Activated CD4-positive, alpha-beta T cell treated with anti-CD3 and anti-CD28 coated beads, Interleukin-2, amount 50 U/mL, for 24 hours (primary cell): ENCODE measurements at places on chromosomes 3 and 15.
A peak's percentile ranks its signal among the peaks of the same experiment; 100 is the strongest.

DNA sequence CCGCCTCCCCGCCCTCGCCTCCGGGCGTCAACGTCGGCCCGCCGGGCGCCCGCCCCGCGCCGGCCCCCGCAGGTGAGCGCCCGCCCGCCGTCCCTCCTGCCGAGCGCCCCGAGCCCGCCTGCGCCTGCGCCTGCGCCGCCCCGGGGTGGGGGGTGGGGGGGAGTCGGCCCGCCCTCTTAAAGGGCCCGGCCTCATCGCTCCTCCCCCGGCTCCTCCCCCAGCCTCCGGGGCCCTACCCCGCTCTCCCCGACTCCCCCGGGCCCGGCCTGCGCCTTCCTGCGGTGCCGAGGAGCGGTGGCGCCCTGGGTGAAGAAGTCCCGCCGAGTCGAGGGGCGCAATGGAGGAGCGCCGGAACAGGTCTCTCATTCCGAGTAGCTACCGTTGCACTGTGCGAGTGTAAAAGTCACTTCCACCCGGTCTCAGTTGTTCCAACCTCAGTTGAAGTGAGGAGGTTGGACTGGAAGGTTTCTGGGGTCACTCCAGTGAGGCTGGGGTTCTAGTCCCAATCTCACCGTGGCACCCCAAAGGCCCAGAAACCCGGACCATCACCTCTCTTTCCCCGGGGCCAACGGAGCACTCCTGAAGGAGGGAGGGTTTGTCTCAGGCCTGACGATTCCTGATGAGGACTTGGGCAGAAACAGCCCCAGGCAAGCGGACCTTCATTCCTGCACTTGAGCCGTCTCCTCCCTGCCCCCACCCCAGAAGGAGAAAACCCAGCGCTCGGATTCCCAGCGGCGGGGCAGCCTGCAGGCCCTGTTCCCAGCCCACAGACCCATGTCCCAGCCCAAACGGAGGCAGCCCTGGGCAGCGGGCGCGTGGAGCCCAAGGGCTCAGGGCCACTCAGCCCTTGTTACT lies 1.5 kb upstream of the TNK2 start:
- peak; percentile 81 for DNase-seq

DNA sequence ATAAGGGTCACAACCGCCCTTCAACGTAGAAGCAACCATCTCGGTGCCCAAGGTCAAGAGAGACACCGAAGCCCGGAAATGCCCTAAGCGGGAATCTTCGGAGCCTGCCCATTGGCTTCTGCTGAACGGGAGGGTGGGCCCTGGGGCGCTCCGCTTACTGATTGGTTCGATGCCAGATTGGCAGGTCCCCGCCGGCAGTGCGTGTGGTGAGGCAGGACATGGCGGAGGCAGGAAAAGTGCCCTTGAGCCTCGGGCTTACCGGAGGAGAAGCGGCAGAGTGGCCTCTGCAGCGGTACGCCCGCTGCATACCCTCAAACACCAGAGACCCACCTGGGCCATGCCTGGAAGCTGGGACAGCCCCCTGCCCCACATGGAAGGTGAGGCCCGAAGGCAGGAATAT lies at the start of gene REC114:
REC114 (plus strand) TSS at position 197 of the 400 bp plus-strand sequence; CDS start at position 219, 22 bp downstream.
- no peak for DNase-seq

DNA sequence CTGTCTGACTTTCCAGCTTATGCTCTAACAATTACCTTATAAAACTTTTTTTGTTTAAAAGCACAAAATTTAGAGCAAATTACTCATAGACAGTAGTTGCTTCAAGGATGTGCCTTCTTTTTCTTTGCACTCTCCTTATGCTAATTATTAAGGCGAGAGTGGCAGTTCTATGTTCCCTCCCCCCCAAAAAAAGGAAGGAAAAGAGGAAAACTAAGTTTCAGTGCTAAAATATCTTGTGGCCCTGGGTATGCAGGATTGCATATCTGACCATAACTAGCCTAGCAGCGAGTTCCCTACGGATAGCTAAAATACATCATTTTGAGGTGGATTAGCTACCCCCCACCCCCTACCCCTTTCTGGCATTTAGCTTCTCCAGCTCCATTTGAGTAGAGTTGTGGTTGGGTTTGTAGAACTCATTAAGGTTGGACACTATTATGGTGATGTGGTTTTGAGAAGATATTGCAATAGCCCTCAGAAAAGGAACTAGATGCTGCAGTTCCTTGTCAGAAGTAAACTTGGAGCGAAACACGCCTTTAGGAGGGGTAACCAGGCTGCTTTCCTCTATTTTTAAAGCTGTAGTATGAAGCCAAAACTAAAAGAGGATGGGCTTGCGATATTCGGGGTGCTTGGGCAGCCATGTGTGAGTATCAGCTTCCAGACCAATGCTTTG lies 174.6 kb downstream of the AKAP13 start:
- no peak for DNase-seq

- no peak for DNase-seq
These were observed 75.6 kb downstream of the FAM174B start for GRCh38 chr15:92579931-92580470.

DNA sequence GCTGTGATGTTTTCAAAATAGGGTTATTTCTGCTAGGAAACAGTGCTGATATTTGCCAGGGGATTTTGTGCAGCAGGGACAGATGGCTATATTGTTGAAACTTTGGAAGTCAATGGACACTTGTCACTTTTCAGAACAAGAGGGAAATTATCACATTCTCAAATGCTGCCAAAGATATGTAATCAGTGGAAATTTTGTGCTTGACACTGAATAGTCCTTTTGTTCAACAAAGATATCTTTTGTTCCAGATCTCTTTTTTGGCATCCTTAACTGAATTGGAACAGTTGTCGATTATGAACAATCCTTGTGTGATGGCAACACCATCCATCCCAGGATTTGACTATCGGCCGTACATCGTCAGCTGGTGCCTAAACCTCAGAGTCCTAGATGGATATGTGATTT lies 7.8 kb downstream of the CEP97 start:
- DNase-seq, result no peak

DNA sequence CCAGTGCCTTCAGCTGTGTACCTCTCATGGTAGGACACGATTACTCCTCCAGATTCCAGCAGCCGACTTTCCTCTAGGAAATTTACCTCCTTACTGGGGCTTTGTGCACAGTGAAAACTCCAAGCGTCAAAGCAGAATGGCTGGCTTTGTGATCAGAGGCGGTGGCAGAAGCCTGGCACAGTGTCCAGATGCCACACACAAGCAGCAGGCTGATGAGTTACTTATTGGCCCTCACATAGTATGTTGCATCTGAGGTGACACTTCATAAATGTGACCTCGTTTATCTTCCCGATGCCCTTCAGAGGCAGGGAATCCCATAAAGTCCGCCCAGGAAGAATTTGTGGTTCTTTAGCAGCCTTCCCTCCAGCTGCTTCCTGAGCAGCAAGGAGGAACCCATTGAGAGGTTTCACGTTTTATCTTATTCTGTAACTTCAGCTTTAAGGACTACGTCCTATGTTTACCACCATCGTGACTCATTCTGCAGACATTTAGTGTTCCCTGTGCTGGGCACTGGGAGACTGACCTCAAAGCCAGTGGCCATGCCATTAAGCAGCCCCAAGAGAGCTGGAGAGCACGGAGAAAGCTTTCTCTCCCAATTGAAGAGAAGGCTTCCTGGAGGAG lies 107.1 kb upstream of the C15orf61 start:
- DNase-seq, result no peak

DNA sequence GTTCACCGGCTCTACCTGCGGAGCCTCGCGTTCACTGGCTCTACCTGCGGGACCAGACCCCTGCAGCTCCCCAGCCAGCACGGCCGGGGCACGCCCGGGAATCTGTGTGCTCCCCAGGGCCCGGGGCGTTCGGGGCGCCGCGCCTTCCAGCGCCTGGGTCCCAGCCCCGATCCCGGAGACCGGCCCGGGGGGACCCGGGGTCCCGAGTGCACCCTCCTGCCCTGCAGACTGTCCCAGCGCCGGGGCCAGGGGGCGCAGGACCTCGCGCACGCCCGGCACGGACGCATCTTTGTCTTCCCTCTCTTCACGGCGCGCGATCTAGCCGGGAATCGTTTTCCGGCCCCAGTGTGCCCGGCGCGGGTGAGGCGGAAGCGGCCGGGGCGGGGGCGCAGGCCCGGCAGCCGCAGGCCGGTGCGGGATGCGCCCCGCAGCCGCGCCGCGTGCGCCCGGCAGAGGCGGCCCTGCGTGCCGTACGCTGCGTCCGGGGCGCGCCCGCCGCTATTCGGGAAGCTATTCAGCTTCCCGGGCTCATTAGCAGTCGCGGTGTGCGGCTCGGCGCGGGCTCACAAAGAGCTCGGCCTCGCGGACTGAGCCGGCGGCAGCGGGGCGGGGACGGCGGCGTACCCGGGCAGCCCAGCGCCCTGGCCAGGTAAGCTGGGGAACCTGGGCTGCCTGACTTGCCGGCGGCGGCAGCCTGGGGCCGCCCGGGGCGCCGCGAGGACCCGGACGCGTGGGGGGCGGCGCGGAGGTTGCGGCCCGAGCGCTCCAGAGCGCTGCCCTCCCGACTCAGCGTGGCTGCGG lies at the start of gene APBA2:
APBA2 (plus strand) TSS at position 345 of the 801 bp plus-strand sequence. CDS start 167,911 bp downstream, outside the sequence.
- DNase-seq, result peak; percentile 24

DNA sequence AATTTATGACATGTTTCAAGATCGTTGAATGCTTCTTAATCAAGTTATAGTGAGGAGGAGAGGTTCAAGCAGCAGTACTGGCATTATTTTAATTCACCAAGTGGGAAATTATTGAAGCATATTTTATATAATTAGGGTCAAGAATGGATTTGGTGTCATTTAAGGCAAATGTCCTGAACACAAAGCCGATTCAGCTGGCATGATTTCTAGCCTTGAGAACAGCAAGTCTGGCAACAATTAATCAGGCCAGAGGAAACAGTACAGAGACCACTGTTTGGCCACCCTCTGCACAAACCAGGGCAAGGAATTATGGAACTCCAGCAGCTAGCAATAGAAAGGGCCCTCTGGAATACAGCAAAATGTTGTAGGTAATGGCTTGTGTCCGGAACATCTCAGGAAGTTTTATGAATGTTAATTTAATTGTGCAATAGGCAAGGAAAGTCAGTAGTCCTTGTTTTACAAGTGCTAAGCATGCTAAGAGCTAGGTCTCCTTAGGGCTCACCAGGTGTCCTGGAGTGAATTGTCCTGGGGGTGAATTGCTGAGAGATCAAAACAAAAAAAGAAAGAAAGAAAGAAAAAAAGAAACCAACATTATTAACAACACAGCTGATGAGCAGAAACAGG lies 38.7 kb upstream of the SNRK start:
- no peak for DNase-seq

DNA sequence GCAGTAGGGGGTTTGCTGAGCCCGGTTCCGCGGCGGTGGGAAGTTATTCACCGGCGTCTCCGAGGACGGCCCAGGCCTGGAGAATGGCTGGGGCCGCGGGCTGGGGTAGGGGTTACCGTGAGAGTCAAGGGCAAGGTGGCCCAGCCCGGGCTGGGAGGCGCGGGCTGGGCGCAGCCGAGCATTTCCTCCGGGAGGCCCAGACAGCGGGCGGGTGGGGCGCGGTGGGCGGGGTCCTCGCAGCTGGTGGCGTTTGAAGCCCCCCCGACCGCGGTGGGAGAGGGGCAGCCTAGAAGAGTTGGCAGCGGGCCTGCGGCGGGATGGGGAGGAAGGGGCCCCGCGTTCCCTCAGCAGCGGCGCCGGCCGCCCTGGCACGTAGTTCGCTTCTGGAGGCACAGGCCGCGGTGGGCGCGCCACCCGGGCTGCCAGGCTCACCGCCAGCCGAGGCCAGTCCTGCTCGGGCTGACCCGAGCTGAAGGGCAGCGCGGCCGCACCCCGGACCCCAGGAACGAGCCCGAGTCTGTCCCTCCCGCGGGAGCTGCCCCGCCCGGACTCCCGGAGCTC lies 960 bp upstream of the KLF13 start:
- peak; percentile 15 for DNase-seq

- no peak for DNase-seq
These were observed 17.7 kb downstream of the FRMD4B start for GRCh38 chr3:69368129-69368741.

DNA sequence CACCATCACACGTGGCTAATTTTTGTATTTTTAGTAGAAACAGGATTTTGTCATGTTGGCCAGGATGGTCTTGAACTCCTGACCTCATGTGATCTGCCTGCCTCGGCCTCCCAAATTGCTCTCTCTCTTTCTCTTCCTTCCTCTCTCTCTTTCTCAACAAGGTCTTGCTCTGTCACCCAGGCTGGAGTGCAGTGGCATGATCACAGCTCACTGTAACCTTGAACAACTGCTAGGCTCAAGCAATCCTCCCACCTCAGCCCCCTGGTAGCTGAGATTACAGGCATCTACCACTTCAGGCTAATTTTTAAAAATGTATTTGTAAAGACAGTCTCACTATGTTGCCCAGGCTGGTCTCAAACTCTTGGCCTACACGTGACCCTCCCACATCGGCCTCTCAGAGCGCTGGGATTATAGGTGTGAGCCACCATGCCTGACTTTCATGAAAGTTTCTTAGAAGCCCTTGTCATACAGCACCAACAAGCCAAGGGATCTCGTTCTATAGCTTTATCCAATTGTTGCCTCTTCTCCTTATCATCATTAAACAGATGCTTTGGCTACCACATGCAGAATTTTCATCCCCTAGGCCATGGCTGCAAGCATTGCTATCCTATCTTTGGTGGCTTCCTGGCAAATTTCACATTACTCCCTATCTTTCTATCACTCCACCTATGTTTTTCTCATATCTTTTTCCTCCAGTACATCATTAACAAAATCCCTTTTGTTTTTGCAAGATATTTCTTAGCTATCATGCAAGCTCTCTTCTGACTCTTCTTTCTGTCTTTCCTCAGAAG lies 5.7 kb downstream of the CCDC32 start:
- no peak for DNase-seq

DNA sequence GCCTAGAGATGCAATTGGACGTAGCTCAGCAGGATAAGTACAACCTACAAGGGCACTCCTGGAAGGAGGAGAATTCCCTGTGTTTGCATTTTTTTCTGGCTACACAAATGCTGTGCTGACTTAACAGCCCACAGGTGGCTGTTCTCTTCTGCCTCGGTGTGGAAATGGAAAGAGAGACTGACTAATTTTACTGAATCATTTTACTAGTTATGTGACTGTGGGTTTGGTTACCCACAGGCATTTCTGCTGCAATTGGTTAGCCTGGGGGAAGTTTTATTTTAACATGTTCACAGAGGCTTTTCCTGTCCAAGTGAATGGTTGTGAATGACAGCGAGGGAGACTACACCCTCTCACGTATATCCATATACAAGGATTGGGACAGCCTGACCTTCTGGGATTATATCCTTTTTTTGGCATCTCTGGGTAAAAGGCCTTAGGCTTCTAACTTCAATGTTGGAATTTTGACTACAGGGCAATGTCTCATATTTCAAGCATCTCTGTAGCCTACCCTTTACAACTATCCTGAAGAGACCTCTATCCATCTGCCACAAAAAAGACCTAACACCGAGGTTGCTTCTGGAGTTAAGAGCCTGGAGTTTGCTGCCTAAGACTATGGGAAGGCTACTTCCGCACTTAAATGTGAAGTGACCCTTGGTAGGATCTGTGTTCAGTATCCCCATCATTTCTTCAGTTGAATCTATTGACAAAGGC lies 67.2 kb upstream of the TP63 start:
- peak; percentile 23 for DNase-seq

DNA sequence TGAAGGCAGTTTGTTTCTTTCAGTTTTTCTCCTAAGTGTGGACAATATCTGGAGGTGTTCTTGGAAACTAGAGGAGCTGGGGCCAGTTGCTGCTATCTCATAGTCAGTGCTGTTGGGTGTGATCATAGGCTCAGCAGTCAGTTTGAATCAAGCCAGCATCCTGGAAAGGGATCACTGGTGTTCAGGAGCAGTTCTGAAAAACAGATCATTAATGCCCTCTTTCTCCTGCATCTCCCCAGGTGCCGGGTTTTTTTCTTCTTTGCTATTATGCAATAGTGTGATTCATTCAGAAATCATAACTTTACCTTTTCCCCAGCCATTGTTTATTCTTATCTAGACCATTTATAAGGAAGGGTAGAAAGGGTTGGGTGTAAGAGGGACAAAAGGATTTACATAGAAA lies 24.0 kb downstream of the LNP1 start:
- DNase-seq, result no peak

GRCh38 chr3:172454180-172454579 lies 5.9 kb upstream of the GHSR start:
- no peak for DNase-seq

- DNase-seq, result peak; percentile 19
These were observed 45.6 kb upstream of the SYNM start for GRCh38 chr15:99059010-99059981.
